ENCODE measurements at places on chromosomes 3 and 15.

GRCh38 chr15:69551391-69552056 lies 98.9 kb downstream of the RPLP1 start:
- DNase-seq = no peak

GRCh38 chr15:60315878-60316277 lies 81.9 kb downstream of the ANXA2 start:
- DNase-seq = no peak

DNA sequence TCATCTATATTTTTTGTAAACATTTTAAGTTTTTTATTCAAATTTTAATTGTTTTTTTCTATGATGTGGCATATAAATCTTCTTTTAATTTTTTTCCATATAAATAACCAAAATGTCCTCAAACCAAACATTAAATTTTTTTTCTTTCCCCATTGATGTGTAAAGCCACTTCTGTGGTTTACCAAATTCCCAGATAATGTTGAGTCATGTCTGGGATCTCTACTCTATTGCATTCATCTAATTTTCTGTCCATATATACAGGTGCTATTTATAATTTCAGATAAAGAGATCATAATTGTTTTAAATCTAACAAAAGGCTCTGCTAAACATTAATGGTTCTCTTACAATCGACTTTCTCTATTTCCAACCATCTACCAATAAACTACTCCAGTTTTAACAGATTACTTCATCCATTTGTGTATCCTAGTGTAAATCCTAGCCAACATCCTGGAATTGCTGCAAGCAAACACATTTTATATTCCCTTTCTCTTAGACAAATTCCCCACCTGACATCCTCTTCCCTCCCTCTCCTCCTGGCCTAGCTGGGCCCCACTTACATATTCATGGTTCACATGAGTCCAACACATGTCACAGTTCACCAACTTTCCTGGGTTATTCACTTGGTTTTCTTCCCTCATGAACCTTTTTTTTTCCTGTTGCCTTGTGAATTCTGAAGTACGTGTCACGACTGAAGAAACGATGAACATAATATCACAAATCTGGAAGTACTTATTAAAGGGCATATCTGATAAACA lies 368.0 kb upstream of the AGTR1 start:
- DNase-seq = no peak

DNA sequence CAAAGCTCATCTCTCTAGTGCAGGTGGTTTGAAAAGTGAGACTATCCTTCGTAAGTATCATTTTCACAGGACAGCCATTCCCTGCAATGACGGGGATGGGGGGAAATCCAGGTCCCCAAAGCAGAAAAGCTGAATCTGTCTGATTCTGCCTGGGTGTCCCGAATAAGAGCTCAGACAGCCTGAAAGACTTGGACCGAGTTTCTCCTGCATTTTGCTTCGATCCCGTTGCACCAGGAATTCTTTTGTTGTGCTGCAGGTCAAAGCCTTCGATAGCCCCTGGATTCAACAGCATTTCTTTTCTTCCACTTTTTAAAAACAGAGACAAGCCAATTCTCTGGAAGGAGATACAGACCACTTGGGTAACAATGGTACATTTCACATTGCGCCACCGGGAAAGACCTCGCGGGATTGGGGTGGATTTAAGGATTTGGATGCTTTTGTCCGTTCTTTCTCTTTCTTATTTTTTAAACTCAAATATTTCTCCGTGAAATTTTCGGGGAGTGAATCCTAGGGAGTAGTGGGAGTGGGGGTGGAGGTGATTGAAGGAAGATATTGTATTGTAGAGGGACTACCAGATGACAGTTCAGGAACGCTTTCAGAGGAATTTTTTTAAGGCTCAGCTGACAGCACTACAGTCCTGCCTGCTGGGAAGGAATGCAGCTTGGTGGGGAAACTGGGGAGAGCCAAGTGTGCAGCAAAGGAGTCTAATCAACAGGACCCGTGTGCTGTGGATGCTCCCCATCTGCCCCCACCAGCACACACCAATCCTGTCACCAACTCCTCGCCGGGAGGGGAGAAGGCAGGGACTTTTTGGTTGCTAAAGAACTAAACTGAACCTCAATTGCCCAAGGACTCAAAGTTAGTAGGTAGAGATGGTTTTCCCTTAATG lies 2.6 kb downstream of the SLITRK3 start:
- DNase-seq = no peak

- peak; percentile 22 for DNase-seq
These were observed 1.7 kb upstream of the SLC9A9 start for GRCh38 chr3:143849854-143850549.

Data from hepatic stellate cell (primary cell).